Ovary (tissue), 10 donors: ENCODE measurements at places on chromosomes 2 and 18. TPM values are rescaled to one million over a fixed set of nuclear protein-coding genes. Genes with fewer than 3 reads are reported as not detected.

POTEC gene
- not detected for total RNA-seq

- peak; percentile 63 for DNase-seq
- no peaks in the 10 kb centered on the region for H3K27me3 ChIP-seq
- no peaks in the 10 kb centered on the region for H3K4me1 ChIP-seq
- H3K27ac ChIP-seq, result no peak overlapping the region
- H3K36me3 ChIP-seq, result no peaks in the 10 kb centered on the region
Observed at GRCh38 chr2:27191070-27191829, 20.6 kb upstream of the ATRAID start.

DNA sequence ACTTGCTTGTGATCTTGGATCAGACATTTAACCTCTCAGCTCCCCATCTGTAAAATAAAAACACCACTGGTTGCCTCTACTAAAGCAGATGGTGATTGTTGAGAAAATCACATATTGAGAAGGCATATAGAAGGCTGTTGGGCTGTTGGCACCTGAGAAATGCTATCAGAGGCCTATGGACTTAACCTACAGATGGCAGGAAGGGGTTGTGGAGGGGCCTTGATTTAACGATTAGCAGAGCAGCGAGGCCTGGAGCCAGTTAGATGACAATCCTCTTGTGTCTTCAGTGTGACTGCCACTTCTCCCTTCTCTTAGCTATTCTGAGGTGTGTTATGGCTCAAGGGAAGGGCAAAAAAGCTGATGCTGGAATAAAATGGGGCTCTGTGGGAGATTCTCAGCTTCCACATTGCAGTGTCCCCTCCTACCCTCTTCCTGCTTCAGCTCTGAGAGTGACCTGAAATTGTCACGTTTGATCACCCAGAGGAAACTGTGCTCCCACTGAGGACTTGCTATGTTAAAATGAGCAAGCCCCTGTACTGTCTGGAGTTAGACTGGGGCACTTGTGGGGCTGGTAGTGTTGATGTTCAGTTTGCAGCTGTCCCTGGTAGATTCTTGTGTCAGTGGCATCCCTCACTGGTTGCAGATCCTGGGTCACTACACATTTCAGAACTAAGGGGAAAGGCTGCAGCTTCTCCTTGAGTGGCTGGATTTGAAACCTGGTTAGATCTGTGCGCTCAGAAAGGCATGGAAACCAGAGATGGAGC is 31.5 kb downstream of the CXCR4 start:
- H3K27ac ChIP-seq, result no peak overlapping the region
- H3K36me3 ChIP-seq, result no peaks in the 10 kb centered on the region
- no peaks in the 10 kb centered on the region for H3K4me1 ChIP-seq
- H3K4me3 ChIP-seq, result no peak overlapping the region
- no peaks in the 10 kb centered on the region for H3K27me3 ChIP-seq

ZDBF2 gene
- total RNA-seq, result 18.0 TPM

- H3K36me3 ChIP-seq, result no peaks in the 10 kb centered on the region
- no peaks in the 10 kb centered on the region for H3K27me3 ChIP-seq
- no peak overlapping the region for H3K27ac ChIP-seq
- no peaks in the 10 kb centered on the region for H3K4me1 ChIP-seq
- H3K4me3 ChIP-seq, result no peak overlapping the region
- no peak for DNase-seq
Observed at GRCh38 chr2:149420053-149420963, 89.9 kb downstream of the LYPD6 start.

DNA sequence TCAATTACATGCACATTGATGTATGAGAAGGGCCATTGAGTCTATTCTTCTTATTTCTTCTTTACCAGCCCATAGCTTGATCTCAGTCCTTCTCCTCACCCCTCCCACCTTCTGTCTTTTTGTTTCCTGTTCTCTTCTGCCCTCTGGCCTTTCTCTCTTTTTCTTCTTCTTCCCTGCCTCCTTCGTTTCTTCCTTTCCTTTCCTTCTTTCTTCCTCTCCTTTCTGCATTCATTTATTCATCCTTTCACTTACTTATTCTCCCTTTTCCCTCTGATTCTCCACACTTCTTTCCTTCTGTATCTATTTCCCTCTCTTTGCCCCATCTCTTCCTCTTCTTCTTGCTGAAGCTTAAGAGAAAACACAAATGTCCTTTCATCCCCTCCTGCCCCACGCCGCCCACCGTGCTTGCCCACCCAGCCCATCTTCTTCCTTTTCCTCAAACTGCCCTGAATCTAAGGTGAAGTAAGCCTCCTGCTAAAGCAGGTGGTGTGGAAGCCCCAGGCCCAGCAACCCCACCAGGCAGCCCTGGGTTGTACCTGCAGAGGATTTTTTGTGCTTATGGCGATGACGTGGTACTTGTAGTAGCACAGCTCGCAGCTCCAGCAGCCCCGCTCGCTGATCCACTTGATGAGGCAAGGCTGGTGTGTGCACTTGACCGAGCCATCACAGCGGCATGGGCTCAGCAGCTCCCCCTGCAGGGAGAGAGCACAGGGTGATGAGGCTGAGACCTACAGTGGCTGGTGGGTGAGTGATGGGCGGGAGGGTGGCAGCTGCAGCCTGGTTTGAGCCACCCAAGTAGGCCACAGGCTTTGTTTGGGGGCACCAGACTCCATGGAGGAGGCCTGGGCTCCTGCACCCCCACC is 89.0 kb downstream of the MARCHF4 start:
- H3K27me3 ChIP-seq, result no peaks in the 10 kb centered on the region
- DNase-seq, result no peak
- no peaks in the 10 kb centered on the region for H3K4me1 ChIP-seq
- H3K4me3 ChIP-seq, result no peak overlapping the region

DNA sequence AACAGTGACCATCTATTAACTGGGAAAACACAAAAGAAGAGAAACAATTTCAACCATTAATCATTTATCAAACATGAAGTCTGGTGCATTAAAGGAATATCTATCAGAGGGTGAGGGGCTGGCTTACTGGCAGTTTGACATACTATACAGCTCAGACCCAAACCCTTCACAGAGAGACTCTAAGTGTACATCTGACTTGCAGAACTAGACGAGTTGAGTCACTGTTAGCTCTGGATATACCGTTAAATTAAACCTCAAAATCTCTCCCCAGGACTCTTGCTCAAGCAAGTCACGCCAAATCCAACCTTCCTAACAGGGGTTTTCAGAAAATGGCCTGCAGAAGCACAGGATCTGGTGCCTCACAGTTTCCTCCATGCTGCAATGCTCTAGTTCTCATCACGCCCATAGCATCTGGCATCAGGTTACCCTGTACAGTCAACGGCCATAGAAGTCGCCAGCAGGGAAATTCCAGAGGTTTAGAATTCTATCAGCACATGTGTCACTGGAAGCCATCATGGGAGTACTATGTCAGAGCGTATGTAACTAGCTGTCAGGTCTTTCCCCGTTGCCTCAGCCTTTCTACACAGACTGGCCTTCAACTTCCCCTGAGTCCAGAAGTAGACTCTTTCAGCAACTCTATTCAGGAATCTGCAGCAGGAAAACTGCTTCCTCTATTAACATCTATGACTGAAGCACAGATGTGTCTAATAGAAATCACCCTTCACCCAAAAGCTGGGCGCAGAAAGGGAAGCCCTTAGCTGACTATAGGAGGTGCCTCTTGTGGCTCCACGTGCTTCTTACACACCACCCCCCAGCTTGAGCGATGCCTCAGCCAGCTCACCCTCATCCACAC is 9.3 kb downstream of the TGOLN2 start:
- H3K27me3 ChIP-seq, result no peaks in the 10 kb centered on the region
- peaks cover 2% of the 10 kb centered on the region for H3K4me1 ChIP-seq
- no peak overlapping the region for H3K4me3 ChIP-seq
- H3K27ac ChIP-seq, result no peak overlapping the region
- no peak for DNase-seq

GRCh38 chr2:188391354-188391753 is 99.7 kb downstream of the GULP1 start:
- no peaks in the 10 kb centered on the region for H3K27me3 ChIP-seq
- no peak for DNase-seq
- no peaks in the 10 kb centered on the region for H3K36me3 ChIP-seq
- H3K4me3 ChIP-seq, result no peak overlapping the region

- no peak for DNase-seq
- no peaks in the 10 kb centered on the region for H3K36me3 ChIP-seq
- H3K4me3 ChIP-seq, result no peak overlapping the region
- no peak overlapping the region for H3K27ac ChIP-seq
- H3K27me3 ChIP-seq, result no peaks in the 10 kb centered on the region
Observed at GRCh38 chr2:223896833-223897311, 48.3 kb downstream of the WDFY1 start.

DNA sequence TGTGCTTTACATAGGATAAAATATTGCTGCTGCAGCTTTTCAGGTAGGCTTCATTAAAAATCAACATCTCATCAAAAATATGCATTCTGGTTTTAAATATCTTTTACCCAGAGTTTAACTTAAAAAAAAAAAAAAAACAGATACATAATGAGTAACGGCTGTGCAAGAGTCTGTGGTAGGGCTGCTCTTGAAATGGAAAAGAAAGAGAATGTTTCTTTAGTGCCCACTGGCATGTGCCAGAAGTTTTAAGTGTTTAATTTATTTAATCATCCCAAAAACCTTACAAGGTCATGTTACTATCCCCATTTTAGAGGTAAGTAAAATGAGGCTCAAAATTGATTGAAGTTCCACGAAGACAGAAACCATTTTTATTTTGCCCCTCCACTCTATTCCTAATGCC is 92.1 kb downstream of the SLC8A1 start:
- H3K4me1 ChIP-seq, result no peaks in the 10 kb centered on the region
- H3K36me3 ChIP-seq, result no peaks in the 10 kb centered on the region
- H3K27me3 ChIP-seq, result no peaks in the 10 kb centered on the region
- DNase-seq, result no peak
- no peak overlapping the region for H3K27ac ChIP-seq
- H3K4me3 ChIP-seq, result no peak overlapping the region

GRCh38 chr2:1010415-1010930 is 59.8 kb downstream of the SNTG2 start:
- no peaks in the 10 kb centered on the region for H3K27me3 ChIP-seq
- H3K36me3 ChIP-seq, result no peaks in the 10 kb centered on the region
- no peaks in the 10 kb centered on the region for H3K4me1 ChIP-seq
- DNase-seq, result no peak

DNA sequence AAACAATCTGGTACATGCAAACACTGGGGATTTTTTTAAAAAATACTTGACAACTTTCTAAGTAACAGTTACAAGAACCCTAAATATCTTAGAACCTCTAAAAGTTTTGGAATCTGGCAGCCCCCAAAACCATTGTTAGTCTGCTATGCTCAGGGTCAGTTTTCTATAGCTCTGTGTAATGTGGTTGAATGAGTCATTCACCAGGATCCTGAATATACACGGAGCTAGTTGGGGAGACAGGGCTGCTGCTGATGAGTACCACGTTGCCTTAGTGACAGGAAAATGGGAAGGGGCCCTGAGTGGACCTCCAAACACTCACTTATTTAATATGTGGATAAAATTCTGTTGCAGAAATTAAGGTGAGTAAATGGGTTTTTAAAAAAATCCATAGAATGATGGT is 36.9 kb upstream of the TANC1 start:
- no peaks in the 10 kb centered on the region for H3K4me1 ChIP-seq
- no peak overlapping the region for H3K4me3 ChIP-seq
- DNase-seq, result no peak
- H3K36me3 ChIP-seq, result no peaks in the 10 kb centered on the region
- no peaks in the 10 kb centered on the region for H3K27me3 ChIP-seq
- no peak overlapping the region for H3K27ac ChIP-seq

DNA sequence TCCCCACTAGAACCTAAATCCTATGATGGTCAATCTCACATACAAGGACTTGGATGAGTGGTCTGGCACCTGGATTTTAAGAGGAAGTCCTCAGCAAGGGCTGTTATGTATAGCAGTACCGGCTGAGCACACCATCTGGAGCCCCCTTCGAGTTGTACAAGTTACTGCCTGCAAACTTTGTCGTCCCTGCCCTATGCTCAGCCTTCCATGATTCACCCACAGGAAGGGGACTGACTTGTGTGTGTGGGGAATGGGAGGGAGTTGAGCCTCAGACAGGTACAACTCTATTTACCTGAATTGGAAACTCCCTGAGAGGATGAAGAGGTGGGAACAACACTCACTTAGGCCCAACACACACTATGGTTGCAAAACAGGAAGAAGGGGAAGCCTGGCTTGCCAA is 186.6 kb downstream of the MYO5B start:
- no peaks in the 10 kb centered on the region for H3K4me1 ChIP-seq
- H3K36me3 ChIP-seq, result no peaks in the 10 kb centered on the region
- no peak for DNase-seq
- H3K4me3 ChIP-seq, result no peak overlapping the region
- H3K27ac ChIP-seq, result no peak overlapping the region

- DNase-seq, result no peak
- no peak overlapping the region for H3K27ac ChIP-seq
- H3K27me3 ChIP-seq, result no peaks in the 10 kb centered on the region
- H3K4me3 ChIP-seq, result no peak overlapping the region
Observed at GRCh38 chr2:179440642-179441251, 176.1 kb upstream of the SESTD1 start.
